Bronchial smooth muscle cell (primary cell): ENCODE measurements at places on chromosomes 13 and 19. TPM values are rescaled to one million over a fixed set of nuclear protein-coding genes. Genes with fewer than 3 reads are reported as not detected.

The URI1 gene
- total RNA-seq, result 46.7 and 60.7 TPM in 2 replicates

The TEX101 gene
- not detected in 2 replicates for total RNA-seq

The LYPD3 gene
- 0.17 and 1.1 TPM in 2 replicates for total RNA-seq

The RFPL4A gene
- not detected in 2 replicates for total RNA-seq

The RGL3 gene
- total RNA-seq, result 2.7 and 4.4 TPM in 2 replicates

The PRTN3 gene
- total RNA-seq, result not detected in 2 replicates

The PNMA8B gene
- total RNA-seq, result 3.0 and 4.5 TPM in 2 replicates
